SW480 (cell line): ENCODE measurements at places on chromosomes 16 and 17.

GRCh38 chr16:2372684-2373083 lies 32.2 kb upstream of the ABCA3 start:
- no peak for DNase-seq

DNA sequence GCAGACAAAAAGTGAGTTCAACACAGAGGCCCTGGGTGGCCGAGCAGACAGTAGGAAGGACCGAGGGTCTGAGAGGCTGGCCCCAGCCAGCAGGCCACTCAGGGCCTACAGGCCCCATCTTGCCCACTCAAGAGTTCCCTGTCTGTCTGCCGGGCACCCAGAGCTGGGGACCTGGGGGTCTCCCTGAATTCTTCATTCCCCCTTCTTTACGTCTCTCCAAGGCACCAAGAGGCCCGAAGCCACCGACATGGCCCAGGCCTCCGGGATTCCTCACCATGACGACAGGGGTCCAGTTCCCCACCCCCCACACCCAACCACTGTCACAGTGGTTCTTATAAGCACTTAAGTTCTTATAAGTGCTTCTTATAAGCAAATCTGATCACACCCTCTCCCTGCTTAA lies 49.2 kb downstream of the NOS2 start:
- no peak for DNase-seq

GRCh38 chr16:27323781-27324561 lies 10.2 kb downstream of the IL4R start:
- DNase-seq: no peak

- no peak for DNase-seq
Observed at GRCh38 chr17:31559584-31560501, 168.4 kb downstream of the RAB11FIP4 start.

DNA sequence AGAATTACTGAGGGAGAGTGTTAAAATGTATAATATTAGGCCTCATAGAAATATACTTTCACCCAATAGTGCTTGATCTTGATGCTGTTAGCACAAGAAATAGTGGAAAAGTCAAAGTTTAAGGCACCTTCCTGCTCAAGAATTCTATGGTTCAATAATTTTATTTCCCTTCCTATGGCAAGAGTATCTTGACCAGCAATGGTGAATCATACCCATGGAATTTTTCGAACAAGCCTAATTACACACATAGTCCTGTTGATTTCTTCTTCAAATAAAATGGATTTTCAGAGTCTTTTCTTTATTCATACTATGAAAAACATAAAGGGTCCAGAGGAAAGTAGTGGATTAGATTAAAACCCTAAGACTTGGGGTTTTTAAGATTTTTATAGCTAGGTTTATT lies 810.6 kb downstream of the CDH11 start:
- no peak for DNase-seq

DNA sequence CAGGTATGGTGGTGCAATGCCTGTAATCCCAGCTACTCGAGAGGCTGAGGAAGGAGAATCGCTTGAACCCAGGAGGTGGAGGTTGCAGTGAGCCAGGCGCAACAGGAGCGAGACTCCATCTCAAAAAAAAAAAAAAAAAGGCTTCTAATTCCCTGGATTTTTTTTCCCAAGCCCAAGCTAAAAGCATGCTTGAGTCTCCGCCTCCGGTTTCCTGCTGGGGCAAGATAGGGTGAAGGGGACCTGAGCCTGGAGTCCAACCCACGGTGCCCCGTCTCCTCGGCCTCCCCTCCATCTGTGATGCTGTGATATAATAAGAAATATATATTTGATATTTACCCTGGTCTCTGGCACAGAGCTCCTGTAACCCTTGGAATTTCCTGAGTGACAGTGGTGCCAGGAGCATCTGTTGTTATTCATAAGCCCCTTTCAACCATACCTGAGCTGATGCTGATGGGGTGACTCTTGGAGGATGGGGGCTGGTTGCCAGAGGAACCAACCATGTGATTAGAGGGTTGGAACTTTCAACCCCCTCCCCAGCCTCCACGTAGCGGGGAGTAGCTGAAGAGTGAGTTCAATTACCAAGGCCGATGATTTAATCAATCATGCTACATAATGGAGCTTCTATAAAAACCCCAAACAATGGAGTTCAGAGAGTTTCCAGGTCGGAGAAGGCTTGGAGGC lies 12.8 kb upstream of the TNK1 start:
- no peak for DNase-seq

- peak; percentile 23 for DNase-seq
Observed at GRCh38 chr17:39236981-39237441, 11.3 kb upstream of the STAC2 start.

GRCh38 chr17:43382776-43383175 lies 16.0 kb upstream of the ARL4D start:
- no peak for DNase-seq

GRCh38 chr17:81195941-81196495 lies 26.7 kb downstream of the CEP131 start:
- no peak for DNase-seq

DNA sequence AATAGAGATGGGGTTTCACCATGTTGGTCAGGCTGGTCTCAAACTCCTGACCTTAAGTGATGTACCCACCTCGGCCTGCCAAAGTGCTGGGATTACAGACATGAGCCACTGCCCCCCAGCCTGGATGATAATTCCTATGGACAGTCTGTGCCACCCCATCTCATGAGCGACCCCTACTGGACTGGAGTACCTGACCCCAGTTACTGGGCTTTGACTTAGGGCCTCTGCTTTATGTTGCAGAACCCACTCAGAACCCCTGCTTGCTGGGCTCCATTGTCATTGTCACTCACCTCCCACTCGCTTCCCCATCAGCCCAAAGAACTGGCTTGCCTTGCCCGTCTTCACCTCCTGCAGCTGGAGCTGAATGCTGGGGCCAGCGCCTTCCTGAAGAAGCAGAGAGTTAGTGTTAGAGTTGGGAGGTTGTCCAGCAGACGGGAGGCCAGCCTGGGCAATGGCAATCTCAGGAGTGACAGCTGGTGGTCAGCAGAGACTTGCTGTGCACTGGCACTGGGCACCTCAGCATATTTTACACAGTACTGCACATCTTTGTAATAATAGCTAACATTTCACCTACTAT lies 4.0 kb downstream of the TAC4 start:
- no peak for DNase-seq

GRCh38 chr17:42392692-42393415 lies 4.6 kb upstream of the STAT3 start:
- no peak for DNase-seq
